ENCODE measurements at places on chromosomes 12 and 14.

- no peak for DNase-seq
These were observed 23.6 kb downstream of the DAD1 start for GRCh38 chr14:22565391-22565945.

DNA sequence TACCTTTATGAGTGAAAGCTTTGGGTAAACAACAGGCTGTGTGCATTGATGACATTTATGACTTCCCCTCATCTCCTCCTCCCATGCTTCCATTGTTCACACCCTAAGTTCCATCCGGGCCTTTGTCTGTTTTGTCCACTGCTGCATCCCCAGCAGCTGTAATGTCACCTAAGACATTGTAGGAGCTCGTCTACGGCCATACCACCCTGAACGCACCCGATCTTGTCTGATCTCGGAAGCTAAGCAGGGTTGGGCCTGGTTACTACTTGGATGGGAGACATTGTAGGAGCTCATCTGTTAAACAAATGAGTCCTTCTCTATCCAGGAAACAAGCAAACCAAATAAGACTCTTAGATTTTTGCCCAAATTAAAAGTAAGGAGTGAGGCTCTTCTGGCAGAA is 40.4 kb upstream of the SYCP3 start:
- DNase-seq = no peak

DNA sequence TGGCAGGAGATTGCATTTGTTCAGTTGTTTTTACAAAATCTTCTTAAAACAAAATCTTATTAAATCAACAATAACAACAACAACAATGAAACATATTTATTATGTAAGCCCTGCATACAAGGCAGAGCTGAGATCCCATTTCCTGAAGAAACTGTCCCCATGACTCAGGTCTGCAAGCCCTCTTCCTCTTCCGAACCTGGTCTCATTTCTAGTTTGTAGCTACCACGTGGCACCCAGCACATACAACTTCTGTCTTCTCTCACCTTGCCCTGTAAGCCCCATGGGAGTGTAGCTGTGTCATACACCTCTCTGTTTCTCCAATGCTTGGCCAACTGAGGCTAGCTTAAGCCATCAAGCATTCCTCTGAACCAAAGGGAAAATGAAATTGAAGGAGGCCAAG is 106.4 kb downstream of the SLC8A3 start:
- no peak for DNase-seq

DNA sequence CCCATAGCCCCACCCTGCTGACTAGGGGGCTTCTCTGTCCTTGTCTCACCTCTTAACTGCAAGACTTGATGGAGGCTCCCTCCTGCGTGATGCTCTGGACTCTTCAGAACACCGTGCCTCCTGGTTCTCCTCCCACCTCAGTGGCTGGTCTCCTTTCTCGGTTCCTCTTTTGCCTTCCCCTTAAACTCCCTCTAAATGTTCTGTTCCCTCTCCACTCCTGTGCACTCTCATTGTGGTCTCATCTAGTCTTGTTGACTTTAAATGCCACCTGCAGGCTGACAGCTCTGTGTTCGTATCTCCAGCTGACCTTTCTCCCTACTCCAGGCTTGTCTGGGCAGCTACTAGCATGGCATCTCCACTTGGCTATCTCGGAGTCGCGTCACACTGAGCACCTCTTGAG is 28.3 kb downstream of the DYNC1H1 start:
- DNase-seq = no peak

DNA sequence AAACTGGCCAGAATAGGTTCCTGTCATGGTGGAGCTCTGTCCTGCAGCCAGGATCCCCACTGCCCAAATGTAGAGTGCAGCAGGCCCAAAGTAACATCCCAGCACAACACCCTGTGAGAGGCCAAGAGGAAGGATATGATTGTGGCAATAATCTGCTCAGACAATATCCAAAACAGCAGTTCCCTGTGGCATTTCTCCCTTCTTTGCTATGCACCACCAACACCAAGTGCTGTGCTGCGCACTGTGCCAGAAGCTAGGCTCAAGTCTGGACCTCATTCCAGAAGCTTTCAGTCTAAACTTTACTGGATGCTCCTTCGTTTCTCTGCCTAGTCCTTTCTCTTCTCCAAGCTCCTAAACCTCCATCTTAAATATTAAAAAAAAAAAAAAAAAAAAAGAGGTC is 33.4 kb downstream of the SLC11A2 start:
- DNase-seq = no peak
